ENCODE measurements at places on chromosomes 13 and 19. TPM values are rescaled to one million over a fixed set of nuclear protein-coding genes. Genes with fewer than 3 reads are reported as not detected.

DNA sequence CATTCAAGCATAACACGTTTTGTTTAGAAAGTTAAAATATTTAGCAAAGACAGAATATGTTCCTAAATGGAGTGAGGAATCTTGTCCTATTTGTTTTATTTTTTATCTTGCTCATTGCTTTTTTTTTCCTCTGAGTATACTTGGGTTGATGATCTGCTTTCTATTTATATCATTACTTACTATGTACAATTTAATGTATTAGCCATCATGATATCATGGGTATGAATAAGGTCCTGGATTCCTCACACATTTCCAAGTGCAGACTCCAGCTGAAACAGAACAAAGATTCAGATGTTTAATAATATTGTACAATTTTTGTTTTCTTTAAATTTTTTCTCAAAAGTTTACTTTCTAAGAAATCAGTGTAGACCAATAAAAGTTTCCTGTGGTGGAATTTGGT is 388.2 kb downstream of the GPC6 start:
- H3K4me1 ChIP-seq, result peaks cover 15% of the 10 kb centered on the region
- H3K4me3 ChIP-seq, result no peak overlapping the region
- peak; percentile 72 for DNase-seq

DNA sequence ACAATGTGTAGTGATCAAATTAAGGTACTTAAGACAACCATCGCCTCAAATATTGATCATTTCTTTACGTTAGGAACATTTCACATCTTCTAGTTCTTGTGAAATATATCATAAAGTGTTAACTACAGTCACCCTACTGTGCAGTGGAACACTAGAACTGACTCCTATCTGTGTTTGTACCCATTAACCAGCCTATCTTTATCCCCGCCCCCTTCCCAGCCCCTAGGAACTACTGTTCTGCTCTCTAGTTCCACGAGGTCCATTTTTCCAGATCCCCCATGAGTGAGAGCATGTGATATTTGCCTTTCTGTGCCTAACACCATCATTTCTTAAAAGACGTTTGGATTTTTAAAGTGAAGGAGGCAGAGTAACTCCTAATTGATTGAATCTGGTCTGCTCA is 24.4 kb upstream of the GGACT start:
- H3K27ac ChIP-seq, result no peak overlapping the region
- no peaks in the 10 kb centered on the region for H3K36me3 ChIP-seq
- no peak overlapping the region for H3K4me3 ChIP-seq
- no peaks in the 10 kb centered on the region for H3K4me1 ChIP-seq

DNA sequence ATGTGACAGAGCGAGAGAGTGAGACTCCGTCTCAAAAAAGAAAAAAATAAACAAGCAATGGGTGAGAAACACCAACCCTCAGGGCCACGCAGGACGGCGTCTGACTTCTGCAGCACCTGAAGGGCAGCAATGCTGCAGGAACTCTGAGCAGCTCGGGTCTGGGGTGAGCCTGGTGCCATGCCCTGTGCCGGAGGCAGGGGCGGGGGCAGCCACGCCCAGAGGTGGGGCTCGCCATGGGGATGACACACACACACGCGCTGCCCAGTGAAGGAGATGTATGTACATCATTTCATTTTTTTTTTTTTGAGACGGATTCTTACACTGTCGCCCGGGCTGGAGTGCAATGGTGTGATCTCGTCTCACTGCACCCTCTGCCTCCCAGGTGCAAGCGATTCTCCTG is 24.3 kb downstream of the GPX4 start:
- peaks cover 22% of the 10 kb centered on the region for H3K36me3 ChIP-seq
- peaks cover 19% of the 10 kb centered on the region for H3K4me1 ChIP-seq
- no peak overlapping the region for H3K4me3 ChIP-seq
- no peak overlapping the region for H3K27ac ChIP-seq
- H3K27me3 ChIP-seq, result no peaks in the 10 kb centered on the region

DNA sequence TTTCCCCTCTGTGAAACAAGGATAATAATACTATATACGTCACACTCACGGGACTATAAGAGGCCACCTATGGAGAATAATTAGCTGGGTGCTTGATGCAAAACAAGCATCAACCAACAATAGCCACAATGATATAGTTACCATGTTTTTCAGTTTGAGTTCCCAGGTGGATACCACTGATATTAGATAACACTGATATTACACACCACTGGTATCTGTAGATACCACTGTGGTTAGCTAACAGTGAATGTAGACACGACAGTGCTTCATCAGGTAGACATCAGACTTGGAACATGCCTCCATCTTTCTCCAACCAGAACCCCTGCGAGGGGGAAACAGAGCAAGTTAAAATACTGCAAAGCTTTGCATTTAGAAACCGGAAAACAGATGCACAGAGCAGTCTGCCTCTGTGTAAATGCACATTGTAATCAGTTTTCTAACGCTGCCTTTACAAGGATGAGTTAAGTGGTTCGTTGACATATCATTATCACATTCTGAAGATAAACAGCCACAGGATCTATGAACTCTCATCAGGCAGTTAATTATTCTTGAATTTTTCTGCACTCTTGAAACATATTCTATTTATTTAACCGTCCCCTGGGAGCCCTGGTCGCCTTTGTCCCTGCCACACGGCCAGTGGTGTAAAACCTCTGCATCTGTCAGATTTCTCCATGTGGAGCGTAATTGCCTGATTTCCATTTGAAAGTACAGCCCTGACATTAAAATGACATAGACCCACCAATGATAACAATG is 80.7 kb downstream of the RNASEH2B start:
- DNase-seq, result no peak
- no peaks in the 10 kb centered on the region for H3K36me3 ChIP-seq
- H3K27me3 ChIP-seq, result peaks cover 4% of the 10 kb centered on the region
- no peak overlapping the region for H3K27ac ChIP-seq

- DNase-seq, result no peak
- no peak overlapping the region for H3K27ac ChIP-seq
- H3K36me3 ChIP-seq, result no peaks in the 10 kb centered on the region
- H3K4me3 ChIP-seq, result no peak overlapping the region
- H3K4me1 ChIP-seq, result peaks cover 4% of the 10 kb centered on the region
Observed at GRCh38 chr19:18157465-18158063, 4.6 kb downstream of the PIK3R2 start.

GRCh38 chr13:40568246-40569023 is 98.0 kb downstream of the FOXO1 start:
- H3K4me3 ChIP-seq, result no peak overlapping the region
- H3K36me3 ChIP-seq, result no peaks in the 10 kb centered on the region
- no peaks in the 10 kb centered on the region for H3K4me1 ChIP-seq
- no peaks in the 10 kb centered on the region for H3K27me3 ChIP-seq
- no peak for DNase-seq

DNA sequence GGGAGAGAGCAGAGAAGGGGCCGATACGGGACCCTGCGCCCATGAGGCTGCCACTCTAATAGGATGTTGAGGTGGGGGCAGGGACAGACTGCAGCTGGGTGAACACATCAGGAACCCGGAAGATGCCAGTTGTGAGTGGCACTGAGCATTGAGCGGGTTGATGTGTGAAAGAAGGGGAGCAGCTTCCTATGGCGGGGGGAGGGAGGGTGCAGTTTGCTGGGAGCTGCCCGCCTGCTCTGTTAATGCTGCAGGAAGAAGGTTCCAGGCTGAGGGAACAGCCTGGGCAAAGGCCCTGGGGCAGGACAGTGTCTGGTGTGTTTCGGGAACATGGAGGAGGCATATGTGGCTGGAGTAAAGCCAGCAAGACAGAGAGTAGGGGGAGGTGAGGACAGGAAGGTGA is 29.8 kb downstream of the DNM2 start:
- H3K4me1 ChIP-seq, result peaks cover 6% of the 10 kb centered on the region
- H3K36me3 ChIP-seq, result no peaks in the 10 kb centered on the region
- no peak overlapping the region for H3K4me3 ChIP-seq
- no peak for DNase-seq

- no peaks in the 10 kb centered on the region for H3K36me3 ChIP-seq
- DNase-seq, result peak; percentile 86
- H3K4me1 ChIP-seq, result peaks cover 5% of the 10 kb centered on the region
- peak overlapping the region; percentile 45 for H3K27ac ChIP-seq
- peak overlapping the region; percentile 65 for H3K4me3 ChIP-seq
Observed at GRCh38 chr19:16041299-16041990, 34.9 kb upstream of the TPM4 start.

DNA sequence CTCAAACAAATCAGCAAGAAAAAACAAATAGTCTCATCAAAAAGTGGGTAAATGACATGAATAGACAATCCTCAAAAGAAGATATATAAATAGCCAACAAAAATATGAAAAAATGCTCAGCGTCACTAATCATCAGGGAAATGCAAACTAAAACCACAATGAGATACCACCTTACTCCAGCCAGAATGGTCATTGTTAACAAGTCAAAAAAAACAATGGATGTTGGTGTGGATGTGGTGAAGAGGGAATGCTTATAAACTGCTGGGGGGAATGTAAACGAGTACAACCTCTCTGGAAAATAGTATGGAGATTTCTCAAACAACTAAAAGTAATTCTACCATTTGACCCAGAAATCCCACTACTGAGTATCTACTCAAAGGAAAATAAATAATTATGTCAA is 239.2 kb upstream of the RFC3 start:
- H3K27me3 ChIP-seq, result no peaks in the 10 kb centered on the region
- H3K4me1 ChIP-seq, result no peaks in the 10 kb centered on the region
- no peaks in the 10 kb centered on the region for H3K36me3 ChIP-seq
- DNase-seq, result no peak

DNA sequence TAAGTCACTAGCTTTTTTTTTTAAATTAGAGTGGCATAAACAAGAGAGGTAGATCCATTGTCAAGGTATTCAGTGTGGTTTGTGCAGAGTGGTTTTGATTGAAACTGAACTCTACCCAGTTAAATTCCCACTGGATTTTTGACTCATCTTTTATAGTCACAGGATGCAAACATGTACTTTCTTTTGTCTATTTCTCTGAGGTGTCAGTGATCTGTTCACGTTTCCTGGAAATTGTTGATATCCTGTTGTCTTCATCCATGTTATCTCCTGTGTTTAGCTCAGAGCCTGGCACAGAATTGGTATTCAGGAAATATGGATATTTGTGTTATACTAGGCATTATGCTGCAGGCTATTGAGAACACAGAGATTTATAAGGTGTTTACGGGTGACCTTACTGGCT is 119.7 kb downstream of the PCCA start:
- H3K4me3 ChIP-seq, result no peak overlapping the region
- no peak overlapping the region for H3K27ac ChIP-seq

GRCh38 chr13:21613791-21614190 is 9.8 kb upstream of the MICU2 start:
- H3K36me3 ChIP-seq, result no peaks in the 10 kb centered on the region
- no peak overlapping the region for H3K4me3 ChIP-seq
- H3K27ac ChIP-seq, result no peak overlapping the region
- no peaks in the 10 kb centered on the region for H3K4me1 ChIP-seq

DNA sequence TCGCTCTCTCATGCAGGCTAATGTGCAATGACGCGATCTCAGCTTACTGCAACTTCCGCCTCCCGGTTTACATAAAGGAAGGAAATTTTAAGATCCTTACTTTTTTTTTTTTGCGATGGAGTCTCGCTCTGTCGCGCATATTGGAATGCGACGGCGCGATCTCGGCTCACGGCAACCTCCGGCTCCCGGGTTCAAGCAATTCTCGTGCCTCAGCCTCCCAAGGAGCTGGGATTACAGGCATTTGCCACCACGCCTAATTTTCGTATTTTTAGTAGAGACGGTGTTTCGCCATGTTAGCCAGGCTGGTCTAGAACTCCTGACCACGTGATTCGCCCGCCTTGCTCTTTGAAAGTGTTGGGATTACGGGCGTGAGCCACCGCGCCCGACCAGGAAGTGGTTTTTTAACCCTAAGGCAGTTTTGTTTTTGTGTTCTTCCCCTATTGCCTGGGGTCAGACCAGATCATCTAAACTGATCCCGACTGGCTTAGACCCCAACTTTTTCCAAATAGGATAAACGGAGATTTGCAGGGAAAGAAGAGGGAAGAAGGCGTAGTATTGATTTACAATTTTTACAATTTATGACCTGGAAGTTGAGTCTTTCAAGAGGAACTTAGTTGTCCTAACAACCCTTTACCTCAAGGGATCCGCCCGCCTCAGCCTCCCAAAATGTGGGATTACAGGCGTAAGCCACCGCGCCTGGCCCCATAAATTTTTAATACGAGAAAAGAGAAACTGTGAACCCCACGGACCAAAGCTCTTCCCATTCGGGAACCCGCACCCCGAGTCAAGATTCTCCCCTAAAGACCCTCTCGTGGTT is 142.0 kb downstream of the ZNF737 start:
- H3K4me3 ChIP-seq, result peak overlapping the region; percentile 96
- peak overlapping the region; percentile 99 for H3K27ac ChIP-seq
- H3K36me3 ChIP-seq, result no peaks in the 10 kb centered on the region
- H3K4me1 ChIP-seq, result 0 out of 2 replicates have a peak, but pooled peaks cover 5% of the 10 kb centered on the region

GRCh38 chr13:42680748-42681147 is 100.6 kb upstream of the FAM216B start:
- H3K4me3 ChIP-seq, result no peak overlapping the region
- no peaks in the 10 kb centered on the region for H3K4me1 ChIP-seq

- no peak for DNase-seq
- no peak overlapping the region for H3K27ac ChIP-seq
- H3K4me3 ChIP-seq, result no peak overlapping the region
- H3K27me3 ChIP-seq, result no peaks in the 10 kb centered on the region
Observed at GRCh38 chr19:13459351-13459750, 46.9 kb downstream of the CACNA1A start.

DNA sequence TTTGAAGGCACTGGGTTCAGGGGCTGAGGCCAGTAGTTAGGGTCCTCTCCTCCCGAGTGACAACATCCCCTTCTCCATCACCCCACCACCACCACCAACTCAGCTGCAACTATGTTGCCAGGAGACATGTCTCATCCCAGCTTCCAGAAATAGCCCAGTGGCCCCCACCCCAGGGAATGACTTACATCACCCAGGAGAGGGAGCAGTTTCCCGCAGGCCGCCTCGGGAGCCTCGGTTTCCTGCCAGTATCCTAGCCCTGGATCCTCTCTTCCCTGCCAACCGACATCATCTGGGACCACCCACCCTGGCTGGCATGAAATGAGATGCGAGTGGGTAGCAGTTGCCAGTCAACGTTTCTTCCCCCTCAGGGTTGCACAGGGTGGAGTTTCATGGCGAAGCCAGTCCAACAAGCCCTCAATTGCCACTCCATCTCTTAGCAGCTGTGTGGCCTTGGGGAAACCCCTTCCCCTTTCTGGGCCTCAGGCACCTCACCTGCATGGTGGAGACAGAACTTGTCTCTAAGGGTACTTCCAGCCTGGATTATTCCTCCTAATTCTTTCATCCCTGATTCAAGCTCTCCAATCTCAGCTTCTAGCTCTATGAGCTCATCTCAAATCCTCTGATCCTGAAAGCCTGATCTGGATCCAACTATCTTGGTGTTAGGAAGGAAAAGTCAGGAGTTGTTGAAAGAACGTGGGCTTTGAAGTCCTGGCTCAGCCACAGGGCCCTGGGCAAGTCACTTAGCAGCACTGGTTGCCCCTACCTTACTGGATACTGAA is 3.9 kb upstream of the GSK3A start:
- peaks cover 34% of the 10 kb centered on the region for H3K4me1 ChIP-seq
- DNase-seq, result peak; percentile 93
- H3K36me3 ChIP-seq, result no peaks in the 10 kb centered on the region

- H3K27me3 ChIP-seq, result peaks cover 4% of the 10 kb centered on the region
- H3K36me3 ChIP-seq, result no peaks in the 10 kb centered on the region
- H3K4me1 ChIP-seq, result no peaks in the 10 kb centered on the region
- DNase-seq, result no peak
- no peak within 1 kb of the TSS for H3K4me3 ChIP-seq
Observed at GRCh38 chr19:39704181-39705044, at the start of gene LGALS14. LGALS14 (plus strand) TSS chr19:39704481; CDS start chr19:39704529, 48 bp downstream.

Gene ICAM5
- total RNA-seq, result 45.4 TPM

Gene APOC4
- not detected for total RNA-seq

Gene TTC9B
- not detected for total RNA-seq

Gene CACNG8
- 0.11 TPM for total RNA-seq

Gene NPAS1
- 10.6 TPM for total RNA-seq

Gene PRR19
- total RNA-seq, result not detected

Gene SYNE4
- total RNA-seq, result not detected

Gene ZNF780A
- 7.2 TPM for total RNA-seq

Gene CGB8
- total RNA-seq, result 4.5 TPM

Gene CD209
- total RNA-seq, result not detected

Gene NUCB1
- 401 TPM for total RNA-seq
